Effector memory CD4-positive, alpha-beta T cell (primary cell): ENCODE measurements at places on chromosomes 6 and 20.

GRCh38 chr6:16402581-16402900, 164.2 kb downstream of the GMPR start:
- no peak for DNase-seq

- no peak for DNase-seq
Measured at GRCh38 chr20:35271904-35272303, 6.0 kb downstream of the MMP24OS start.

GRCh38 chr6:70738028-70738427, 70.3 kb downstream of the SMAP1 start:
- no peak for DNase-seq

DNA sequence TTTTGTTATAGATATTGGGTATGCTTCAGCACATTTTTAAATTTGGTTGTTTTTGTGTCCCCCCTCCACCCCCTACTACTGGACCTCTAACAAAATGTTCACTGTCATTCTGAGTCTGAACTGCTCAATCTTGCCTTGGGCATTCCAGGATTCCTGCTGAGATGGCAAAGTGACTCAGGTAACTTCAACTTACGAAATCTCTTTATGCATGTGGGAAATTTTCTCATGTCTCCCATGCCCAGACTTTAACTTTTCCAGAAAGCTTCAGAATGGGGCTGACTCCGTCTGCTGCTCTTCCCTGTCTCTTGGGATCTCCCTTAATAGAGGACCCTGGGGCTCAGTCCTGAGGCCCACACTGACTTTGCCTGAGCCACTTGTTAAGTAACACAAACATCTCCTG, 14.0 kb downstream of the CYP39A1 start:
- DNase-seq = no peak

- DNase-seq = no peak
Measured at GRCh38 chr6:150368762-150369161, at the start of gene IYD. Gene IYD, plus strand, starts transcription at chr6:150369012. Its CDS starts 20 bp downstream, at chr6:150369032.

- no peak for DNase-seq
Measured at GRCh38 chr6:169386411-169387057, 132.9 kb upstream of the THBS2 start.
